Right cardiac atrium (tissue), 5 donors: ENCODE measurements at places on chromosomes 1 and 21.

GRCh38 chr1:79969886-79970285 lies 963.4 kb upstream of the ADGRL4 start:
- DNase-seq: no peak

DNA sequence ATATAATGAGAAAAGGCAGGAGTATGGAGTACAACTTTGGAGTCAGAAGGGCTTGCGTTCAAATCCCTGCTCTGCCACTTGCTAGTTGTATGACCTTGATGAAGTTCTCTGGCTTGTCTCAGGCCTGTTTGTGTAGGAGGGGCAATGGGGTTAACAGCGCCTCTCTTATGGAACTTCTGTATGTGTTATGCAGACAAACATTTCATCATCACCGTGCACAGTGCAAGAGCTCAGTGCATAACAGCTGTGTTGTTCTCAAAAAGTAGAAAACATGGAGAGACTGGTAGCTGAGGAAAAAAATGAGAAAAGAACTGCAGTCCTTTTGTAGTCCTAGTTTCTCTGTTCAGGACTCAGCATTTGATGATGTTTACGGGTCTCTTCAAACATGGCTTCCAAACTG lies 10.4 kb upstream of the ZNF648 start:
- DNase-seq: no peak

DNA sequence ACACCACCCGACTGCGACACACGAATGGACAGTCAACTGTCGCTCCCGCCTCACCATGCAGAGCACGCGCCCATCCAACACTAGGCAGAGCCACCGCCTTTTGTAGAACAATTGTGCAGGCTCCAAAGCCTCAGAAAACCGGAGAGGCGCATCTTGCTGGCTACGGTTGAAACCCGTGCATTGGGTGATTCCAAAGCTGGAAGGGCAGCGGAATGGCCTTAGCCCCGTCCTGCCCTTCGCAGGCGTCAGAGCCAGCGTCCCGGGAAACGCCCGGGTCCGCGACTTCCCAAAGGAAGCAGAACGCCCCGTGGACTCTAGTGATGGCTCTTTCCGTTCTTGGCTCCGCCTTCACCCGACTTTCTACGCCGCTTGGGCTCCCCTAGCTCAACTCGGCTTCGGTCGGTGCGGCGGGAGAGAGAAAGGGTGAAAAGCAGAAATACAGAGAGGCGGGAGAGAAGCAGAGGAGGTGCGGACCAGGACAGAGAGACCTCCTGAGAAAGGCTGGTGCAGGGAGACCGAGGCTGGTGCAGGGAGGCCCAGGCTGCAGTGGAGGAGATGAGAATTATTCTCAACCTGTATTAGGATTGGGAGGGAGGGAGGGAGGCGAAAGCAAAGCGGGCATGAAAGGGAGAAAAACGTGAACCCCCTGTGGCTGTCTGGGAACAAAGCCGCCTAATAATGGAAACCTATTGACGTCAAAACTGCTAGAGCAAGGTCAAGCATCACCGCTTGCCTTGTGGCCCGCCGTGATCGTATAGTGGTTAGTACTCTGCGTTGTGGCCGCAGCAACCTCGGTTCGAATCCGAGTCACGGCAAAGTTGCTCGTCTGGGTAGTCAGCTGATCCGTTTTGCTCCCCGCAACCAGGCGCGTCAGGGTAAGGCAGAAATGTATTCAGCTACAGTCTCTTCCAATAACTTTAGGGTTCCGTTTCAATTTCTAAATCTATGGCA lies 99.5 kb downstream of the PRKAB2 start:
- DNase-seq: peak; percentile 43

GRCh38 chr1:244709076-244709475 lies 56.1 kb downstream of the DESI2 start:
- DNase-seq: no peak

DNA sequence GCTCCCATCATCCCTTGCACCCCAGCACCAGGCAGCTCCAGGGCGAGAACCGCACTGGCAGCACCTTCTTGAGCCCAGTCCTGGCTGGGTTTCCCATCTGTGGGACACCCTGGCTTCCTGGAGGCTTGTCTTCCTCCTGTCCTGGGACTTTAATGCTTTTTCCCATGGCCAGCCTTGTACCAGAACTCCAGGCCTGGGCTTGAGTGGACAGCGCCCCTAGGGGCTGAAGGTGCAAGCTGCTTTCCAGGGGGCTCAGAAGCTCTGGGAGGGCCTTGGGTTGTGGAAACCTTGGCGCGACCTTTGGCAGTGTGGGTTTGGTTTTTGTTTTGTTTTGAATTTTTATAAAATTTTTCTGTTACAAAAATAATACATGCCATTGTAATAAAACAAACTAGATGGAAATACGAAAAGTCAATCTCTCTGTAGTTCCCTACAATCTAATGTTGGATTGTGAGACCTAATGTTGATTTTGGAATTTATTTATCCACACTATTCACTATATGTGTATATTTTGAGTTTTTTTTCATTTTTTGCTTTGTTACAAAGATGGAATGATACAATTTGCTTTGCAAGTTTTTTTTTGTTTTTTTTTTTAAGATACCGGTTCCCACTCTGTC lies 33.8 kb upstream of the RPL11 start:
- peak; percentile 83 for DNase-seq

DNA sequence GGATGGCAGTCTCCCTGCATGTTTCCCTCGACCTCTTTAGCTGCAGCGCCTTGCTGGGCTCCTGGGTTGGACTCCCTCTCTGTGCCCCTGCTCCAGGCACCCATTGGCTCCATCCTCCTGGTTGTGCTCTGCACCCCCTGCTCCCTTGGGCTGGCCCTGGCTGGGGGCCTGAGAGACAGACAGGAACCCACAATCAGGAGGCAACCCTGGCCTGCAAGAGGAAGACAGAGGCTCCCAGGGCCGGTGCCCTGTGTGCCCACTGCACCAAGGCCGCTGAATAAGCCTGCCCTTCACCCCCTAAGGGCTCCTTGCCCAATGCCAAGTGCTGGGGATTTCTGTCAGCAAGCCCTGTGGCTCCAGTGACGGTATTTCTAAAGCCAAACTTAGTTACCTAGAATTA lies 31.5 kb upstream of the LHX4 start:
- DNase-seq: no peak

GRCh38 chr1:59431566-59432294 lies 134.8 kb downstream of the FGGY start:
- DNase-seq: no peak

- peak; percentile 53 for DNase-seq
Observed at GRCh38 chr1:56819387-56819899, at the start of gene FYB2. Gene FYB2 (minus strand): TSS chr1:56819404. CDS start chr1:56819290, 114 bp downstream.

GRCh38 chr21:31554511-31555022 lies 104.9 kb upstream of the SOD1 start:
- no peak for DNase-seq

DNA sequence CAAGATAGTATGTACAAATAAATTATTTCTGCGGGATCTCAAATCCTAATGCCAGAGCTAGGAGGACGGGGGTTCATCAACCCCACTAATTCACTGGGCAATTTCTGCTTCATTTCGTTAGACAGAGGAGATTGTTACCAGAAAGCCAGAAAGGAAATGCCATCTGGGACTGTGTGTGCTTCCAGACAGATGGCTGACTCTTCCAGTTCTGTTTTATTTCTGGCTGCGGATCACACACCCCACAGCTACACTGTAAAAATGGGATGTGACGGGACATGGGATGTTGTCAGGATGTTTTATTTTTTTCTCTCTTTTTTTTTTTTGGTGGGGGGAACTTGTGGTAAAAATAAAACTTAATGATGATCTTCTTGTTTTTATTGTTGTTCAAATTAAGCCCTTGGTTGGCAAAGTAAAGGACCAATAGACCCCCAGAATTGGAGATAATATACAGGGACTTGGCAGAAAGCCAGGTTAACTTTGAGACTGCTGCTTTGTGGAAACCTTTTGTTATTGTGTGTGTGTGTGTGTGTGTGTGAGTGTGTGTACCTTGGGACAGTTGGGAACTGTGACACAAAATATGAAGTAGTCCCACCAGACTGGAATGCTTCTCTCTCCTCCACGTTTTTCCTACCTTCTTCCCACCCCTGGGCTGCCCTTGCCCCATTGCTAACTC lies 114.5 kb downstream of the NUF2 start:
- DNase-seq: no peak

DNA sequence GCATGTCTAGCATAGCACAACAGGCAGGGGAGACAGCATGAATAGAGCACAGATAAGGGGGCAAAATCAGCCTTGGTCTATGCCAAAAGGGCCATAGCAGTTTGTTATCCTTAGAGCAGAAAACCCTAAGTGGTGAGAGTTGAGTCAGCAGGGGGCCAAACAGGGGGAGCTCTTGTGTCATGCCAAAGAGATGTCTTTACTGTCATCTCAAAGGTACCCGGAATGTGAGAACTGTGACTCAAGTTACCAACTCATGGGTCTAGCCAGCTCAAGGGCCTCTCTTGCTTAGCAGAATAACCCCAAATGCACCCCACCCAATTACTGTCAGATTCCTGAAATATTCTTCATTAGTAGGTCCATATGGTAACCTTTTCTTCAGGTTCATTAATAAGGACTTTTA lies 45.9 kb upstream of the NRDC start:
- DNase-seq: no peak

DNA sequence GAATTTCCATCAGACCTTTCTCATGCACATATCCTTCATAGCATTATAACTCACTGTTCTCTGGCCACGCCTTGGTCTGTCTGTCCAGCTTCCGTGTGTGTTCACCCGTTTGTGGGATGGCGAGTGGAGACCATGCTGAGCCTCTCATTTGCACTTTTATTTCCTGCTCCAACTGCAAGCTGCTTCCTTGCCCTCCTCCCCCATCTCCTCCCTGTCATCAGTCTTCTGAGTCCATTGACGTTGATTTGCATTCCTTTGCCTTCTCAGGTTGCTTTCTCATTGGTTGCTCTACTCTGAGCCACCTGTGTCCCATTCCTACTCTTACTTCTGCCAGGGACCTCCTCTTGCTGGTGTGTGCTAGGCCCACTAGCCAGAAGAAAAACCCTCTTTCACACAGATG lies 146.4 kb downstream of the NOS1AP start:
- no peak for DNase-seq

DNA sequence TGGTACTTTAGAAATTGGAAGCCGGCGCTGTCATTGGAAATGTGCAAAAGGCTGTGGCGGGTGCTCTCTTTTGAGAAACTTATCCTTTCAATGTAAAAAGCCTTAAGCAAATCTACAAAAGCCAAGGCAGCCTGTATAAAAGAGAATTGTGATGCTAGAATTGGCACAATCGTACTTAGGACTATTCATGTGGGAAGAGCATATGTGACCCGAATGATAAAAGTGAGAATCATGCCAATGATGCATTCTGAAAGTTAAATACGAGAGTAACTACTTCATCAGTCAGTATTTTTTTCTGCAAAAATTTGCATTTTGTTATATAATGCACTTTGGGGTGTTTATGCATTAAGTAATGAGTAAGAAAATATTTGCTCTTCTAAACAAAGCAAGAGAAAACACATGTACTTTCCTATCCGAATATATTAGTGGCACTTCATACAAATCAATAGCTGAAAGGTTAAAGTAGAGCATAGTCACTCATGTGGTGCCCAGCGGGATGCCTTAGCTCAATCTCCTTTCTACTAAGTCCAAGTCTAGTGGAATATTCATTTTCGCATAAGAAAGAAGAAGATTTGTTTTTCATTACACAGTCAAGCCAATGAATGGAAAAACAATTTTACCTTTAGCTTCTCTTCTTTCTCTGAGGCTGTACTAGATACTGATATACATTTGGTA lies 1256.6 kb upstream of the B3GALT2 start:
- no peak for DNase-seq

DNA sequence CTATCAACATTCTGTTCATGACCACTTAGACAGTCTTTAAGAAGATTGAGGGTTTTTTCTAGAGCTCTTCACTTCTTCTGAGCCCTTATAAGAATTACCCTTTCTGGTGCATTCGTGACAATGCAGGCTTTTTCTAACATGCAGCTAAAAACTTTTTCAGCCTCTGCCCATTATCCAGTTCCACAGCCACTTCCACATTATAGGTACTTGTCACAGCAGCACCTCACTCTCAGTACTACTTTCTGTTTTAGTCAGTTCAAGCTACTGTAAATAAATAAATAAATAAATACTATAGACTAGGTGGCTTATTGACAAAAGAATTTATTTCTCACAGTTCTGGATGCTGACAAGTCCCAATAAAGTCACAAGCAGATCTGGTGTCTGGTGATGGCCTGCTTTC lies 284.4 kb upstream of the PKN2 start:
- no peak for DNase-seq

GRCh38 chr1:195769461-195769860 lies 838.8 kb downstream of the KCNT2 start:
- DNase-seq: no peak

GRCh38 chr1:201542309-201543035 lies 3.5 kb downstream of the NAV1 start:
- no peak for DNase-seq

DNA sequence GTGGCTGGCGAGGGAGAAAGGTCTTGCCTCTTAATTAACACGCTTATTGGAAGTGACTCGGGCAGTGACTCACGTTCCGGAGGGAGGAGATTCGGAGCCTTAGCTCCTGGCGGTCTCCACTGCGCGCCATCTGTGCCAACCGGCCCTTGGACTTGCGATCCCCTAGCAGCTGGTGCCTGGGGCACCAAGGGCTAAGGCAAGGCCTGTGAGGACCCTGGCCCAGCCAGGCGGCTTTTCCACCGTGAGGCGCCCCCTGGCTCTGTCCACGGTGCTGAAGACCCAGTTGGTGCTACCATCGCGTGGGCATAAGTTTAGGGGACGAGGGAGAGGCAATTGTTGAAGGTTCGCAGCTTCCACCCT lies 1.3 kb upstream of the SYT6 start:
- DNase-seq: peak; percentile 61

DNA sequence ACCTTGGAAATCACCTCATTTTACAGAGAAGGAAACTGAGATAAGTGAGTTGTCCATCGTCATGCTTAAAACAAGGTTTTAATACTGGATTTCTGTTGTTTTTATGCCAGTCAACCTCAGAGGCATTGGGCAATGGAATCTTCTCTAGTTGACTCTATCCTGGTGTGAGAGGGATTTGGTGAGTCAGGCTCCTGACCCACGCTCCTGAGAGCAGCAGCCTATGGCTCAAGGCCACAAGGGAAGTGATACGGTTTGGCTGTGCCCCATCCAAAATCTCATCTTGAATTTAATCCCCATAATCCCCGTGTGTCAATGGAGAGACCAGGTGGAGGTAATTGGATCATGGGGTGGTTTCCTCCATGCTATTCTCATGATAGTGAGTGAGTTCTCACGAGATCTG lies 90.1 kb downstream of the TLR5 start:
- no peak for DNase-seq

- DNase-seq: no peak
Observed at GRCh38 chr1:83515578-83516154, 483.3 kb downstream of the TTLL7 start.
